Activated T-cell treated with anti-CD3 and anti-CD28 coated beads for 48 hours (primary cell): ENCODE measurements at places on chromosomes 7 and 10.

DNA sequence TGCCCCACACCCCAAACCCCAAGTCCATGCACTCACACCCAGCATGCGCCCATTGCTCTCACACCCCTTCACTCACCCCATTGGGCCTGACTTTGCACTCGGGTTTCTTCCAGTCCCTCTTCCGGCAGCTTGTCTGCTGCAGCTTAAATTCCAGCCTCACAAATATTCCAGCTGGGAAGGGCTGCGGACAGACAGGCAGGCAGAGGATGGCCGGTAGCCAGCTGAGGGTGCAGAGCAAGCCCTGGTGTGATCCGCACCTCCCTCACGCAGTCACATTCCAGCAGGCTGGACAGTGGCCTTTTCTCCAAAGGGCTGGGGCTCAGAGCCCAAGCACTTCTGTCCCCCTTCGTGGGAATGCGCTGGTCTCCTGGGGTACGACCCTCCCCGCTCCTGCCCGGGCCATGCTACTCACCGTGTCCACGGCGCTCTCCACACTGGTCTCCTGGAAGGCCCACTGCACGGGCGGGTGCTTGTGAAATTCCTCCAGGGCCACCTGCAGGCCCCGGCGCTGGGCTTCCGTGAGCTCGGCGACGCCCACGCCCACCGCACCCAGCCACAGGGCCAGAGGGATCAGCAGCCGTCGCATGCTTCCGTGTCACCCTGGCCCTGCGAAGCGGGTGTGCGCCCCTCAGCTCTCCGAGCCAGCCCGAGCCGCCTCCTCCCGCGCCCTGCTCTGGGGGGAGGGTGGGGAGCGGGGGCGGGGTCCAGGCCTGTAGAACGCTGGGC, 1.2 kb downstream of the RARRES2 start:
- DNase-seq = no peak

GRCh38 chr7:143419880-143420279, 11.2 kb upstream of the EPHA1 start:
- DNase-seq = no peak

DNA sequence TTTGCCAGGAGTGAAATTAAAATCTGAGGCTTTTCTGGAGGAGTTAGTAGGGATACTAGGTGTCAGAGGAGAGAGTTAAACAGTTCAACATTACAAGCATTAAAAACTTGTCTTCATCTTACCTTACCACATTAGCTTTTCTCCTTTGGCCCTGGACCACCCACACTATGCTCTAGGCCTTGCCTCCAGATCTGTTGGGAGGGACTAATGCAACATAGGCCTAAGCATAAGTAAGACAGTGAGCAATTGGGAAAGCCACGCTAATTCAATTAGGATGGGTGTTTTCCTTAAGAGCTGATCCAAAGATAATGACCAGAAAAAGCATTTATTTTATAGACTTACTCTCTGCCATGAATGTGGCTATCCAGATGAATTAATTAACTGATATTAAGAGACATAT, 158.9 kb downstream of the ELMO1 start:
- no peak for DNase-seq

DNA sequence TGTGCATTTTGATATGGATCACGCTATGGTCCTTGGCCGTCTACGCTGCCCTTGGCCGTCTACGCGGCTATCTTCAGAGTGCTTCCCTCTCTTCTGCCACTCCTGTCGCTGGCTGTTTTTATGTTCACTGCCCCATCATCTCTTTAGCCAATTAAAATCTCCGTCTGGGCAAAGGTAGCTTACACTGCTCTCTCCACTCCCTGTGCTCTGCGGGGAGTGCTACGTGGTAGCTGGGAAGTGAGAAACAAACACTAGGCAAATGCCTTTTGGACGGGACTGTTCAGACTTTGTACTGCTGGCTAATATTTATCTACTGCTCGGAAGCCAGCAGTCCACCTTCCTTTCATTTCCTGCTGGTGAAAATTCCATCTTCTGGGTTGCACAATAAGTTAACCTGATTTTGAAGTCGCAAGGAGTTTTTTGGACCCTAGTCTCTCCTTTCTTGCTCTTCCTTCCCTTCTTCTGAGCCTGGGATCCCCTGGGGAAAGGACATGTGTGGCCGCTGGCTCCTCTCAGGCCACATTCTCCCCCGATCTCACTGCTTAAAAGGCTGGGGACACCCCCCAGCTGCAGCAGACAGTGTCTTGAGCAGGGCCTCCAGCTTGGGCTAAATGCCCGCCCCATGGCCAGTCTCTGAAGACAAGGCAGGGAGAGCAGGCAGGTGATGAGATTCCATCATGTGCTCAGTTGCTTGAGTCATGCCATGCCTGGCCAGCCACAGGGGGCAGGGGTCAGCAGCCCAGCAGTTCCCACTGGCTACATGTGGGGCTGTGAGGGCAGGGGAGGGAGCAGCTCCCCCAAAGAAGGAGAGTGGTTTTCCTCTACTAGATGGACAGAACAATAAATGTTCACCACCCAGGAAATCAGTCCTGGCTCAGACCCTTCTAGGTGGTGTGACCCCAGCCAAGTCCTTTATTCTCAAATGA, 25.5 kb upstream of the RBM33 start:
- DNase-seq = no peak

GRCh38 chr10:3043512-3044368, 23.6 kb upstream of the PFKP start:
- DNase-seq = peak; percentile 41

GRCh38 chr7:137916980-137917645, 70.3 kb upstream of the DGKI start:
- no peak for DNase-seq

- DNase-seq = no peak
These were observed 627.9 kb upstream of the FOXK1 start for GRCh38 chr7:4054158-4054557.

DNA sequence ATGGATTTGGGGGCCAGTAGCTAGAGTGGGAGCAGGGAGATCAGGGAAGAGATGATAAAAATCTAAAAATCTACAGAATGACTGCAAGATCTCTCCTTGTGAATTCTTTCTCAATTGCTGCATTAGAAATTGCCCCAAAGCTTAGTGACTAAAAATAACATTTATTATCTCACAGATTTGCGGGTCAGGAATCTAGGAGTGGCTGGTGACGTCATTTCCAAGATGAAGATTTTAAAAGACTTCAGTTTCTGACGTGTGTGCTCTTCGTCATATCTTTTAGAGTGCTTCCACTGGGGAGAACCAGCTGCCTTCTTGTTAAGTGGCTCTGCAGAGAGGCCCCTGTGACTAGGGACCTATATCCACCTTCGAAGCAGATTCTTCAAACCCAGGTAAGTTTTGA, 112.6 kb downstream of the DGKI start:
- no peak for DNase-seq

- no peak for DNase-seq
These were observed 43.3 kb upstream of the SLC26A3 start for GRCh38 chr7:107846324-107846723.

DNA sequence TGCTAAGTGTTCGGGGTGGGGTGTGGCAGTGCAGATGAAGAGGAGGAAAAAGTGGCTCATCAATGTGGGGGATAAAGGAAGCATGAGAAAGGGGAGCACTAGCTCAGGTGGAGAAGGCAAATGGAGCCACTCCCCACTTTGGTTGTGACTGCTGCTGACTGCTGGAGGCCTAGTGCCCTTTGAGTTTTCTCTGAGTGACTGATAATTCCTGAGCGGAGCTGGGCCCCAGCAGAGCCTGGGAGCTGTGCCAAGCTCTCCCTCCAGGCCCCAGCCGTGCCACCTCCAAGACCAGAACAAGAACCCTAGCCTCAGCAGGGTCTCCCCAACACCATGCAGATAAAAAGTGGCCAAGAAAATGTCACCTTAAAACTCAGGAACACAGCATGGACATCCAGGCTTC, 9.7 kb upstream of the RASSF4 start:
- DNase-seq = no peak

DNA sequence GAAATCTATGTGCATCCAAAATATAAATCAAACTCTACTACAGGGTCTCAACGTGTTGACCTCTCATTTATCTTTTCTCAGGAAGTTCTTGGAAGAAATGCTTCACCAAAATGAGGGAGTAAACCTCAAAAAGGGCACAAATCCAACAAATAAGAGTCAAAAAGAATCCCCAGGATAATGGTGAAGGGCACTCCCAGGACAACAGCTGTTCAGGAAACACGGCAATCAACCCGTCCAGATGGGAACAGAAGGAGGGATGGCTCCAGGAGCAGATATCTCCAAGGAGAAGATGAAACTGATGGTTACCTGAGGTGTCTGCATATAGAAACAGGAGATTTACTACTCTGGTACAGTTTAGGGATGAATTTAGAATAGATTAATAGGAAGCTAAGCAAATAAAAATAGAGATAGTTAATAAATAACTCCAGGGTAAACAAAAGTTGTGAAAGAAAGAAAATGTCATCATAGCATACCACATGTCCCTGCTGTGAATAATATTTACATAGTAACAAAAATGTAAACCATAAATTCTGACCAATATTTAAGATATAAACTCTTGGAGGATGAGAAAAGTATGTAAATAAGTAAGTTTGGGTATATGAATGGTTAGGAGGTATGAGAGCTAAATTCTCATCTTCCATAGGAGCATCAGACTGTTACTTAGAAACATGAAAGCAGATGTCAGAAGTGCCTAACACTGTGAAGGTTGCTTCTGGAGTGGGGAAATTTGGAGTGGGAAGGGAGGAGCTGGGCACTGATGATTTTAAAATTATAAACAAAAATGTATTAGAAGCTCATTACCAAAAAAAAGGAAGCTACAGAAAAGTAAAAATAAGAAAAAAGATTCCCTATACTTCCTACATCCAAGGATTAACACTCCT, 237.5 kb upstream of the HPS1 start:
- DNase-seq = no peak

DNA sequence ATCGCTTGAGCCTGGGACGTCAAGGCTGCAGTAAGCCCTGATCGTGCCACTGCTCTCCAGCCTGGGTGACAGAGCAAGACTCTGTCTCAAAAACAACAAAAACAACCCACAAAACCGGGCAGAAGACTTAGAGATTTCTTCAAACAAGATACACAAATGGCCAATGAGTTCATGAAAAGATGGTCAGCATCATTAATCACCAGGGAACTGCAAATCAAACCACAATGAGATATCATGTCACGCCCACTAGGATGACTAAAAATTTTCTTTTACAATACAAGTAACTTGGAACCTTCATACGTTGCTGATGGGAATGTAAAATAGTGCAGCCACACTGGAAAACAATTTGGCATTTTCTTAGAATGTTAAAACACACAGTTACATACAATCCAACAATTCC, 77.3 kb upstream of the GRID1 start:
- no peak for DNase-seq

GRCh38 chr7:88268858-88269257, 37.8 kb downstream of the STEAP4 start:
- no peak for DNase-seq

DNA sequence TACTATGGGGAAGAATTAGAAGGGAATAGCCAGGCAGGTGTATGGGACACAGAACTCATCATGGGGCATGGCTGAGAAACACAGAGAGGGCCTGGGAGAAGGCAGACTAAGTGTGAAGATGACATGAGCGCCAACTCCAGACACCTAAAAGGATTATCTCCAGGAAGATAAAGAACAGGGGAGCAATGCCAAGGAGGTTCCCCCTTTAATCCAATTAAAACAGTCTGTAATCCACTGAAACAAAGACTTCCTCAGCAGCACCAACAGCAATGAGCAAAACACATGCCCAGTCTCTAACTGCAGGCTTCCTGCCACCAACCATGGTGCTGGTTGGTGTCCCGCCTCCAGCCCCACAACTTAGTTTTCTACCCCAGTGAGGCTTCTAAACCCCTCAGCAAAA, 108.9 kb downstream of the GRID1 start:
- DNase-seq = no peak

GRCh38 chr7:30206491-30206890, 71.7 kb downstream of the MTURN start:
- DNase-seq = no peak

DNA sequence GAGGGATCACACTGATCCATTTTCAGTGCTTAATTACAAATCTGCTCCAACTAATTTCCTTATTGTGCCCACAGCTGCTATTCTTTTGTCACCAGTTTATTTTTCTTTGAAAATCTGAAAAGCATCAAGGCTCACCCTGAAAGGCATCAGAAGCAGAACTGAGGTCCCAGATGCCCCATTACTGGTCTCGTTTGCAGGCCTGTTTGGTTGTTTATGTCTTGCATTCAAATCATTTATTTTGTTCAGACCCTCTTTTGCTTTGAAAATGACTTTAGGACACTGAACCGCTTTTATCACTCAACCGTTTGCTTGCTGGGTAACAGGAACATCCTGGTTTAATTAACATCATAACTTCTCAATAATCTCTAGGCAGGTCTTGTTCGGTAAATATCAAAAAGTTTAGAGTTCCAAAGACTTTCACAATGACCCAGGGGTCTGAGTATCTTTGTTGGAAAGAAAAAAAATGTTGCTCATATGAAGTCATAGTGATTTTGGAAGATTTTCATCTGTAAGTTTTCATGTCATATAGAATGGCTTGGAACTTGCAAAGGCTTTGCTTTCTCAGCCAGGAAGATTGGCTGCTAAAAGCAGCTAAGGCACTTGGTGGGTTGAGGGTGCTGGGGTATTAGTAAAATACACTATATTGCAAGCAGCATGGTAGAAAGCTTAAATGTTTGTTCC, 398.3 kb upstream of the NPVF start:
- no peak for DNase-seq

GRCh38 chr10:28841625-28842024, 164.3 kb downstream of the BAMBI start:
- no peak for DNase-seq

DNA sequence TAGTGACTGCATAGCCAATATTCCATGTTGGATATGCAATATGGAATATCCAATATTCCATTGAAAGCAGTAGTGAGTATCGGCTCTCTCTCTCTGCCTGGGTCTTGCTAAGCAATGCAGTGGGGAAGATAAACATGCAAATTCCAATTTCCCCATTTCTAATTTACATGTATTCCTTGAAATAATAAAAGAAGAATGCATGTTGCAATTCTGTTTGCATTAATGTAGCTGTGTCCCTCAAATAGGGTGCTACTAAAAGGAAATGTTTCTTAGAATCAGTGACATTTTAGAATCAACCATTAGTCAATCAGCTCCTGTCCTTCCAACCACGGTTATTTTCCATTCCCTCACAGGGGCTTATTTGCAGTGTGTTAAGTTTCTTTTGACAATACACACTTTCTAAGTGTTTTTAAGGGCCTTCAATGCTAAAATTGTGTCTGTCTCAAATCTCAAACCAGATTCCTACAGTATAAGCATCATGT, 46.7 kb downstream of the AFAP1L2 start:
- no peak for DNase-seq

GRCh38 chr10:22010973-22011408, 7.5 kb upstream of the DNAJC1 start:
- no peak for DNase-seq
